Fibroblast of lung (primary cell): ENCODE measurements at places on chromosomes 5 and 9.

GRCh38 chr5:11177999-11178711 is 417.1 kb upstream of the DAP start:
- no peak for DNase-seq

DNA sequence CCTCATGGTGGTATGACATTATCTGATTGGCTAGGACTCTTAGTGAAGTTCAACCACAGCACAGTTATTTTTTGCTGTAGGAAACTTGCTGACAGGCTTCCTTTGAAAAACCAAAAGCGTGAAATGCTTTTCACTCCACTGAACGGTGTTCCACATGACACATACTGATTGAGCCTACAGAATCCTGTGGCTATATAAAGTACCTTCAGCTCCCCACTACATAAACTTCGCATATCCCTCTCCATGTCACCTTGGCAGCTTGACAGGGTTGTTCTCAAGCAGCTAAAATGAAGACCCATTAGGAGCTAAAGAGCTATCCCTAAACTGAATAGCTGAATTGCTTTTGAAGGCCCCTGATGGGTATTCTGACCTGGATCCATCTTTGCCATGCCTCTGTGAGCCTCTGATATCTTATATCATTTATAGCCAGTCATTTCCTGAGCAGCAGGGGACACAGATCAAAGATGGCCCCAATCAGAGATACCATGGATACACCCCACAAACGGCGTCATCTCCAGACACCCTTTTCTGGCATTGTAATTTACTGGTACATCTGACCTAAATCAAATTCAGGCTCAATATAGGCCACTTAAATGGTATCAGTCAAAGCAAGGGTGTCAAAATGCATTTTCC is 91.5 kb downstream of the APBA1 start:
- DNase-seq, result no peak

DNA sequence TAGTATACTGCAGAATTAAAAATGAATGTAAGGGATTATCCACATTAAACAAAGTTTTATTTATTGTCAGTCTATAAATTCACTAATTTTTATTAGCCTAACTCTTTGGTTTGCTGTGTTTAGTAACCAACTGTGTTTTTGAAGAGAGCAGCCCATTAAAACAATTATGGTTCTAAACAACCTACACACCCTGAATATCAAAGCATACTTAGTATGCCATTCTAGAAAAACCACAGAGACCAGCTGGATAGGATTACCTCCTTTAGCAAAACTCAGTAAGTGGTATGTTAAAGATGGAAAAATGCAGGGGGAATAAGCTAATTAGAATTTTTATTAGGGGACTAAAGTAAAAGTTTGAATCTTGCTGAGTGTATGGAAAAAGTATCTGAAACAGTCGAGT is 1981.7 kb upstream of the NUDT12 start:
- no peak for DNase-seq

GRCh38 chr5:78295035-78295961 is 800 bp upstream of the AP3B1 start:
- peak; percentile 25 for DNase-seq

DNA sequence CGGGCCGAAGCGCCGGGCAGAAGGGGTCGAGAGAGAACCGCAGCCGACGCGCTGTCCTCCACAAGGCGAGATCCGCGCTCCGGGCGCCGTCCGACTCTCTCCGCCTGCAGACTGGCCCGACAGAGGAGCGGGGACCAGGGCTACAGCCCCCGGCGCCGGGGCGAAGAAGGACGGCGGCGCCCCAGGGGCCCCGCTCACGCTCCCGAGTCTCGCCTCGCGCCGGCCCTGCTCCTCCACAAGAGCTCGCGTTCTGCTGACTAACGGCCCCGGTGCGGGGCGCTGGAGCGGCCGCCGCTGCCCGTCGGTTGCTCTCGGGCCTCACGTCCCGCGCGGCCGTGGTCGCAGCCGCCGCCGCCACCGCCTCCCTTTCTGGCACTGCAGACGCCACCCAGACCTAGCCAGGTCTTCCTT is 338 bp downstream of the ABHD17B start:
- DNase-seq, result no peak

- no peak for DNase-seq
Measured at GRCh38 chr5:14741131-14741530, 76.6 kb downstream of the OTULIN start.

DNA sequence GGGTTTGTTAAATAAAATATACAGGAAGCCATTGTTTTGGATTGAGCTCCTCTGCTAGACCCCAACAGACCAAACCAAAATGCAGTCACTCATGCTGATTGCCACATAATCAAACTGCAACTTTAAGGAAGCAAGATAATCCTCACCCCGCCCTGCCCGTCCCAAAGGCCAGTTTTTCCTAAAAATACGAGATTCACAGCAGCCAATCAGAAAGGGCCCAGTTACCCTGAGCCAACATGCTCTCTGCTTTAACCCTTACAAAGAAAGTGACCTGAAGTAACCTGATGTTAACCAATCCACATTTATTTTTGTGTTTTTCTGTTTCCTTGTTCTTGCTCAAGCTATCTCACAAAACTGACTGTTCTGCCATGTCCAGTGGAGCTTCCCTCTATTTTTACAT is 21.5 kb upstream of the RNF20 start:
- DNase-seq, result no peak

DNA sequence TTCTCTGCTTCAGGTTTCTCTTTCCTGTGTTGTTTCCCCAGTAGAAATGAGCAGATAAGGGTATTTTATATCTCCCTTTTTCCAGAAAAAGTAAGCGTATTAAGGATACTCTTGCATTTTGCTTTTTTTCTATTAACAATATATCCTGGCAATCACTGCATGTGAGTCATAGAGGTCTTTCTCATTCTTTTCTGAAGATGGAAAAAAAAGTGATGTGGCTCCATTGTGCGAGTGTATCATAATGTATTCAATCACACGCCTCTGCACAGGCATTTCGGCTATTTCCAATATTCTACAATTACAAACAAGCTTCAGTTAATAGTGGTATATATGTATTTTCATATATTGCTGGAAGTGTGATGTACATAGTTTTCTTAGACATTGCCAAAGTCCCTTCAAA is 155.9 kb downstream of the MED27 start:
- DNase-seq, result peak; percentile 75

DNA sequence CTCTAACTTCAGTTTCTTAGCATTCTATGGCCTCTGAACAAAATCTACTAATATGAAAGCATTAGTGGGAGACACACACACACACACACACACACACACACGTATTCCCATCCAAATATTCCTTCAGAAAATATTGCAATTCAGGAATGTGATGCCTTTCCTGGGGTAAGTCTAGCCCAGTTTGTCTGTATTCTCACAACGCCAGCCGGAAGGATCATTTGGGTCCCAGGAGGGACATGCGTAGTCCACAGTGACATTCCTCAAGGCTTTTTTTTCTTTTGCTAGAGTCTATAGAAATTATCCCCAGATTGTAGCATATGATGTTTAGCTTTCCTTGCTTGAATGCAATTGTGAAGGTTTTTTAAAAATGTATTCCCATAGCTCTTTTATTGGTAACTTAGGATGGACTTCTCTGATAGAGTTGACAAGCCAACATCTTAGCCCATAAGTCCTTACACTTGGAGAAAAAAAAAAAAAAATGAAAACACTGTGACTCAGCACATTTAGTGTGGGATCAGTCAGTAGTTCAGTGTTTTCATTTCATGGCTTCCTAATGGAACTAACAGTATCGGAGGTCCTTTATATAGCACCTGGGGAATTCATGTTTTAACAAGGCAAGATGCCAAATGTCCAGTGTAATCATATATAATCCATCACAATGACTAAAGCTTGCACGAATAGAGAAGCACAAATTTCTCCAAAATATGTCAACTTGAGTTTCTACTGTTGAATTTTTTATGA is 316.5 kb downstream of the DIRAS2 start:
- peak; percentile 61 for DNase-seq

DNA sequence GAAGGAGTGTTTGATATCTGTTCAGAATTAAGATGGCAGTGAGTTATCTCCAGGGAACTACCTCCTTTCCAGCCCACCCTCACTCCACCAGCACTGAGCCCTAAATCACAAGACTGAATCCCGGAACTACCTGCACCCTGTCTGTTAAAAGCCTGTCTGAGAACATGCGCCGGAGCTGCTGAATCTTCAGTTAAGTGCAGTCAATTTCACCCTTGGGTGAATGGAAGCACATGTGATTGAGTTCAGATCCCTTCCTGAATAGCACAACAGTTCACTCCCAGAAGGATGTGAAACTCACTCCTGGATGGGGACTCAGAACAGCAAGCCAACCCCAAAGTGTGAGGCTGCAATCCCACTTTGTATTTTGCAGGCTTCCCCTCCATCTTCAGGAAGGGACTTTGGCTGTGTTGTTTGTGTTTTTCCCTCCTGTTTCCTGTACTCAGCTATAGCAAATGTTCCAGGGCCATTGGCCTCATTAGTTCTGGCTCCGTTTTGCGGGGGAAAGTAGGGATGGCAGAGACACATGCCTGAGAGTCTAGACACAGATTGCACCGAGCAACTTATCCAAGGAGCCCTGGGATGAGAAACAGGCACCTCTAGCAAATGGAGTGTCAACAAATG is 43.4 kb downstream of the DPYSL3 start:
- DNase-seq, result no peak

DNA sequence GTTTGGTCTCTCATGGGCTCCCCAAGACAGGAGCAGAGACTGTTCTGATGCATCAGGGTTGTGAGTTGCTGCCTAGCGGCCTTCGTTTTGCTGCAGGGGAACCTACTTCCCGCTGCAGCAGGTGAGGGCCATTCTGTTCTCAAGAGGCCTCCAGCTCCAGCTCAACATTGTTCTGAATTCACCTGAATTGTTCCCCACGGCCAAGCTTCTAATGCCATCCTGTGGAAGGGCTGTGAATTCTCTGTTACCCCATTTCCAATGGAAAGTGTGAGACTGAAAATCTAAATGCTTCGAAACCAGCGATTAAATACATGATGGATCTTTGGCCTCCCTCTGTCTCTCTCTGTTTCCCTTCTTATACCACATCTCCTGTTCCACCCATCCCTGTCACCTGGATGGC is 349.1 kb upstream of the DAP start:
- DNase-seq, result no peak

DNA sequence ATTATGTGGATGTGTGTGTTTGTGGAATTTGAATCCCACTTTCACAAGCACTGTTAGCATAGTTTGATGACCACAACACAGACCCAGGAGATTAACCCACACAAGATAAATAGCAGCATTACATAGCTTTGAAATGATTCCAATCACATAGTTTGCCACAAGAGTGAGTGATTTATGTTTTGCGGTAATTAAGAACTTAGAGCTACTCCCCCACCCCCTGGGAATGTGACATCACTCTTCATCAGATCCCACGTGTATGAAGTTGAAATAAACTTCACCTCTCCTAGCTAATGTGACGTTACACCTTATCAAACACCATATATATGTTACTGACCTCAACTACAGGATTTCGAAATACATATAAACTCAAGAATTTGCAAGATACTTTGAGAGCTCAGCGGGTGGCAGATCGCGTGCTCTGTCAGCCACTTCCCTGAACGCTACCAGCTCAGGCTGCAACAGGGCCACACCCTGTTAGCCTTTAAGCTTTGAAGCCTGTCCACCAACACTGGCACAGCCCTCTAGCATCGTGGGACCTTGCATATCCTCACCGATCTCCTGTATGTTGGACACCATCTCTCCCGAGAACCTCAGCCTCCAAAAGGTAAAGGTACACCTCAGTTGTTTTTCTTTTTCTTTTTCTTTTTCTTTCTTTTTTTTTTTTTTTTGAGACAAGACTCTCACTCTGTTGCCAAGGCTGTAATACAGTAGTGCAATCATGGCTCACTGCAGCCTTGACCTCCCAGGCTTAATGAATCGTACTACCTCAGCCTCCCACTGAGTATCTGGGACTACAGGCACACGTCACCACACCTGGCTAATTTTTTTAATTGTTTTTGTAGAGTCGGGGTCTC is 1.7 kb upstream of the AGTPBP1 start:
- peak; percentile 98 for DNase-seq

DNA sequence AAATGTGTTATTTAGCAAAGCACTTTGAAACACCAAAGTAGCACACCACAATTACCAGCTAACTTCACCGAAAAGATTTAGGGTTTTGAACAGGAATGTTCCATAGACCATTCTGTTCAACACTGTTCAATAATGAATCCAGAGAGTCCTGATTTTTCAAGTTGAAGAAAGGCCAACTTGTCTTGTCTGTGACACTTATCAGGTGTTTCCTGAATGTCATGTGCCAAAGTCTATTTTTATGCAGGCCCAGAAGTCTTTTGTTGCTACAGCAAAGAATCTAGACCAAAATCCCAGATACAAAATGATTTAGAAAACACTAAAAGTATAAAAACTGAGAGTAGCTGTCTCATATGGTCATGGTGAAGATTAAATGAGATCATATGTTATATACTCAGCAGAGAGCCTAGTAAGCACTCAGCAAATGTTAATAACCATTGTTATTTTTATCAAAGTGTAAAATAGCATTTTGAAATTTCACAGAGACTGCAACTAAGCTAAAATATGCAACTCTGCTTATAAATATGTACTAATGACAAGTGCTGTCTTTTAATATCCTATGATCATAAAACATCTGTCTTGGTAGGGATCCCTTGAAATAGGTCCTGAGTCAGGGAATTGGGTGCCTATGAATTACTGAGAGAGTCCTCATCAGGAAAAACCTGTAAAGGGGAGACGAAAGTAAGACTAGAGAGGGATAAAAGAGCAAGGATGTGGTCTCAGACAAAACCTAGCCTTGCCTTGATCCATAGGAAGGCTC is 122.4 kb upstream of the SLC12A2 start:
- no peak for DNase-seq

GRCh38 chr5:157729858-157730257 is 1.4 kb upstream of the THG1L start:
- DNase-seq, result no peak

- DNase-seq, result peak; percentile 59
Measured at GRCh38 chr5:168679515-168679920, 100.3 kb upstream of the PANK3 start.

DNA sequence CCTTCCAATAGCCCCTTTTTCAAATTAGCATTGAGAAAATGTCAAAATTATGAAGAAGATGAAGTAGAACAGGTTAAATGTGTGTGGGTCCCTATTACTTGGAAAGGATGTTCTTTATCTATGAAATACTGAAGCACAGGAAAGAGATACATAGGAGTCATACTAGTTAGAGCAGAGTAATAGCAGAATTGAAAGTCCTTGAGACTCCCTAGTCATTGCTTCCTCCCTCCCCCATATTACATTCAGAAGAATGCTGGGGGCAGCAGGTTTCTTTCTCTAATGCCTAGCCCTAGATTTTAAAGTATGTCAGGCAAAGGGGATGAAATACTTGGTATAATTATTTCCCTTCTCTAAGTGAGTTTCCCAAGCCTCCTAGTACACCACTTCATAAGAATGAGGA is 4.4 kb downstream of the ZCCHC9 start:
- DNase-seq, result no peak

GRCh38 chr5:158701406-158702177 is 398.1 kb downstream of the EBF1 start:
- DNase-seq, result no peak

GRCh38 chr9:77841739-77842386 is 189.7 kb downstream of the GNAQ start:
- DNase-seq, result no peak

- DNase-seq, result peak; percentile 39
Measured at GRCh38 chr9:109017061-109017460, 3.8 kb upstream of the CTNNAL1 start.

- no peak for DNase-seq
Measured at GRCh38 chr9:125061391-125061790, 81.9 kb downstream of the SCAI start.

GRCh38 chr9:13589034-13589737 is 309.7 kb upstream of the MPDZ start:
- no peak for DNase-seq
